NCI-H510A treated with DMSO at 0.1 percent for 48 hours (cell line): ENCODE measurements at places on chromosomes 1 and 21.

- DNase-seq = no peak
These were observed 421.5 kb downstream of the RWDD3 start for GRCh38 chr1:95655321-95656020.

DNA sequence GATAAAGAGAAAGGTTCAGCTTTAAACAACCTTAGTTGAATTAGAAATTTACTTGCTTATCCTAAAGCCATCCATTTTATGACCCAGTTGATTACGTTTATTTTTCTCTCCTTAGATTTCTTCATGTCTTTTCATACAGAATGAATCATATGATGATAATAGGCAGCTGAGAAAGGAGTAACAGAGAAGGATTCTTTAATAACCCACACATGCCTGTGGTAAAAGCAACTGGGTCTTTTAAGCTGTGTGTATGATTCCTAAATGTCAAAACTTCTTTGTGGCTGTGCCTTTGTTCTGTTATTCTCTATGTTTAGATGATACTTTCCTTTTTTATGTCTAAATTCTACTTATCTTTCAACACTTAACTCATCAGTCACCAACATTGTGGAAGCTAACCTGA is 626.5 kb downstream of the NCAM2 start:
- no peak for DNase-seq

DNA sequence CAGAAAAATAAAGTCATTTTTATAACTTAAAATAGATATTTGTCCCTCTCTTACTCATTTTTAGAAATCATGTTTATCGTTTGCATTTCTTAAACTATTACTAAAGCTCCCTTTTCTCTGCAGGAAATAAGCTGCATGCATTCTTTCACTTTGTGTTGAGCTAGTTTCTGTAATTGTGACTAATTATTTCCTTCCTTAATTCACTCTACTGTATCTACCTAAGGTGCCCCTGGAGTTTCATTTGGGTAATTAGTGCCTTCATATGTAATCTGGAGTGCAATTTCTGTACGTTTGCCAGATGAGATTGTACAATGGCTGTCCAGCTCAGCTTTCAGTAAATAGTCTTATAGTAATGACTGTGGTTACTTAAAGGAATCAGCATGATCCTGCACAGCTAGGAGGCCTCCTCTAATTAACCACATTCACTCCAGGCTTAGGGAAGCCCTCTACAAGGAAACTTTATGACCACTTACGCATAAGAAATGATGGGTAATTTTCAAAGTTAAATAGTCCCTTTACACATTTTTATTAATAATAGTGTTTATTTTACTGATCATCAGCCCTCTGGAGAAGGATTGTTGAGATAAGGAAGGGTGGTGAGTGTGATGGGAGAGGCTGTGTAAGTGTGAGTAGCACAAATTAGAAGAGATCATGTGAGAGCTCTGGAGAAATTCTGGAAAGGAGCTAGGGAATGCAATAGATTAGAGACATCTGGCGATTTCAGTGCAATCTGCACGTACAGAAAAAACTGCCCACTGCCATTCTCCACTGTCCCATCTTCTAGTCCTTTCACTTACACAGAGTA is 86.8 kb downstream of the LRRC8C start:
- DNase-seq = no peak

- DNase-seq = peak; percentile 3
These were observed 46.0 kb downstream of the OPTC start for GRCh38 chr1:203539831-203540546.

GRCh38 chr1:32334864-32335534 is 1.0 kb downstream of the MARCKSL1 start:
- DNase-seq = no peak

- DNase-seq = no peak
These were observed 703.2 kb downstream of the MRPL39 start for GRCh38 chr21:24903994-24904635.

- DNase-seq = no peak
These were observed 70.0 kb downstream of the TRABD2B start for GRCh38 chr1:47927165-47927564.

GRCh38 chr1:157803851-157804250 is 16.1 kb downstream of the FCRL1 start:
- no peak for DNase-seq

DNA sequence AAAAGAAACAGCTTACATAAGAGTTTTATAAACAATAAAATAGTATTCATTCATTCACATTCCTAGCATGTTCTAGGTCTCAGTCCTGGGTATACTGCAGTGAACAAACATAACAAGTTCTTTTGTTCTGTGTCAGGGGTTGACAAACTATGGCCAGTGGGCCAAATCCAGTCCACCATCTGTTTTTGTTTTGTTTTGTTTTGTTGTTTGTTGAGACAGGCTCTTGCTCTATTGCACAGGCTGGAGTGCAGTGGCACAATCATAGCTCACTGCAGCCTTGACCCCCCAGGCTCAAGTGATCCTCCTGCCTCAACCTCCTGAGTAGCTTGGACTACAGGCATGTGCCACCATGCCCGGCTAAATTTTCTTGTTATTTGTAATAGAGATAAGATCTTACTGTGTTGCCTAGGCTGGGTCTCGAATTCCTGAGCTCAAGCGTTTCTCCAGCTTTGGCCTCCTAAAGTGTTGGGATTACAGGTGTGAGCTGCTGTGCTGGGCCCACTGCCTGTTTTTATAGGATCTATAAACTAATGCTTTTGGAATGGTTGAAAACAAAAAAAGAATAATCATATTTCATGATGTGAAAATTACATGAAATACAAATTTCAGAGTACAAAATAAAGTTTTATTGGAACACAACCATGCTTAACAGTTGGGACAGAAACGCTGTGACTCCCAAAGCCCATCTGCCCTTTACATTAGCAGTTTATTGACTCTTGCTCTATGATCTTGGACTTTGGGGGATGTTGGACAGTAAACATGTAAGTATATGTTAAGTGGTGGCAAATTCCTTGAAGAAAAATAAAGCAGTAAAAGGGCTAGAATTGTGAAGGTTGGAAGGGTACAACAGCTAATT is 17.9 kb downstream of the CAPZA1 start:
- no peak for DNase-seq

- DNase-seq = no peak
These were observed 9.5 kb upstream of the DEGS1 start for GRCh38 chr1:224173523-224173922.

DNA sequence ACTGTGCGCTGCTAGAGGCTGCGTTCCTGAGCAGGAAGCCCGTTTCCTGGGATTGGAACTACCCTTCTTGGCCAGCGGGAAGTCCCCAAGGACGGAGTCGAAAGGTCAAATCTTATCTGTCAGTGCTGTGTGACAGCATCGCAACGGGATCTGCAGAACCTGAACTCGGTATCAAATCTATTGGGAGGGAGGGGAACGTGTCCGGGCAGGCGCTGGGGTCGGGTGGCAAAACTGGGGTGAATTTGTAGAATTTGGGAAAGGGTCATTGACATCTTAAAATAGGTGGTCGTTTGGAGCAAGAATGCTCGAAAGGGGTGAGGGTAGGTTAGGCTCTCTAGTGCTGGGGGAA is 725 bp upstream of the ARPC5 start:
- no peak for DNase-seq

- peak; percentile 49 for DNase-seq
These were observed 16.1 kb upstream of the STMN1 start for GRCh38 chr1:25922056-25922970.

DNA sequence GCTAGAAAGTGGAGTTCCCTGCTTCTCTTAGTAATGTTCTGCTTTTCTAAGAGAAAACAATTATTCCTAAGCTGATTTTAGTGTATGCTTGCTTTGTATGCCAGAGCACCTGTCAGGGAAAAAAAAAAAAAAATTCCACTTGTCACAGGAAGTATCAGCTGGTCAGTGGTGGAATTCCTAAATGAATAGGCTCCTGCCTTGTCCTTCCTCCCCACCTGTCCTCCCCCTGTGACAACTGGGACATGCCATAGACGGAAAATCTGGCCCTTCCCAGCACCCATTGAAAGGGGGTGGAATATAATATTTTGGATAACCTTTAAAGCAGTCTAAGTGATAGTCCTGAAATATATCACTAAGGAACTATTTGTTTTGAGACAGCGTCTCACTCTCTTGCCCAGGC is 10.8 kb downstream of the FNDC5 start:
- no peak for DNase-seq

GRCh38 chr1:56806804-56807203 is 12.4 kb downstream of the FYB2 start:
- DNase-seq = no peak
